Keratinocyte (primary cell): ENCODE measurements at places on chromosomes 3 and 15. TPM values are rescaled to one million over a fixed set of nuclear protein-coding genes. Genes with fewer than 3 reads are reported as not detected.

The POLQ gene
- polyA plus RNA-seq: 0.97 to 4.4 TPM (median 1.9 TPM) in 3 replicates

DNA sequence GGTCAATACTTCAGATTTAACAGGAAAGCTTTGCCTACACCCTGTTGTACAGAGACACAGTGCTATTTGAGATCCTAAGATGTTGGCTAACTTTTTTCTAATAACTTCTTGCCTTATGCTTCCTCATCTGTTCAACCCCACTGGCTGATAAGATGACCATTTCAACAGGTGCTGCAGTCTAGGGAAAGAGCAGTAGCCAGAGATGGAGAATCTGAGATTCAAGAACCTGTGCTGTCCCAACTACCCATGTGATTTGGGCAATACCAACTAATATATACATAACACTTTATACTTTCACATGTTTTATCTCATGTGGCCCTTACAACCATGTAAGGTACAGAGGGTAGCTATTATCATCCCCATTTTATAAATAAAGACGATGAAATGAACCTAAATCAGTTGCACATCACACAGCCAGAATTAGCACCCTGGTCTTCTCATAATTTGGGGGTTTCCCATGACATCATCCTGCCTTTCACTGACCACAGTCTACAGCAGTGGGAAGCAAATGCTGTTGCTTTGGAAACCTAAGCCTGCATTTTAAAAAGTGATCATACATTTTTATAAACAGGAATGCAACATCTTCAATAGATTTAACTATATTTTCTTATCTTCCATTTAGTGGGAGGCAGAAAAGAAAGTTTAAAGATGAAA, 9.7 kb downstream of the TTC23 start:
- no peak for DNase-seq
- no peak overlapping the region for H3K27ac ChIP-seq
- no peaks in the 10 kb centered on the region for H3K4me1 ChIP-seq
- no peaks in the 10 kb centered on the region for H3K36me3 ChIP-seq
- H3K4me3 ChIP-seq: no peak overlapping the region
- no peaks in the 10 kb centered on the region for H3K27me3 ChIP-seq

GRCh38 chr15:42385206-42385979, 26.1 kb downstream of the CAPN3 start:
- peaks cover 11% of the 10 kb centered on the region for H3K36me3 ChIP-seq
- H3K27ac ChIP-seq: no peak overlapping the region
- no peak for DNase-seq
- no peaks in the 10 kb centered on the region for H3K27me3 ChIP-seq
- H3K4me1 ChIP-seq: no peaks in the 10 kb centered on the region

DNA sequence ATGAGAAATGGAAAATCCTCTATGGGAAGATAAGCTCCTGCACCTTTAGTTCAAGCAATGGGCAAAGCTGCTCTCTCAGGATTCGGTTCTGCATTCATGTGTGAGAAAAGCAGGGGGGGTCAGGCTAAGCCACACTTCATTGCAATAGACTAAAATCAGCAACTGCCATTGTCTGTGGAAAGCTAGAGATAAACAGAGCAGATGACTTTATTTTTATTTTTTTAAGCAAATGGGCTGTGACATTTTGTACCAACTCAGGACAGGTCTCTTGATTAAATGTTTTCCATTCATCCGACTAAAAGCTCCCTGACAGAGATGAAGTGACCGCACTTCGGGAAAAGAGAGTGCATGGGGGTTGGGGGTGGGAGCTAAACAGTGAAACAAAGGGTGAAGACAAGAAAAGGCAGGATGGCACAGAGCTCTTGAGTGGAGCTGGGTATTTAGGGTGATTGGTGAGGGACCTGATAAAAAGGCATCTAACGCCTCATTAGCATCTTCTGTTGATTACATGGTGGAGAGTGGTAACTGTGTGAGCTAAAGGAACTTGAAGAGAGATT, 987.4 kb downstream of the TUSC7 start:
- H3K27me3 ChIP-seq: no peaks in the 10 kb centered on the region
- no peaks in the 10 kb centered on the region for H3K36me3 ChIP-seq
- no peak for DNase-seq
- no peak overlapping the region for H3K4me3 ChIP-seq

DNA sequence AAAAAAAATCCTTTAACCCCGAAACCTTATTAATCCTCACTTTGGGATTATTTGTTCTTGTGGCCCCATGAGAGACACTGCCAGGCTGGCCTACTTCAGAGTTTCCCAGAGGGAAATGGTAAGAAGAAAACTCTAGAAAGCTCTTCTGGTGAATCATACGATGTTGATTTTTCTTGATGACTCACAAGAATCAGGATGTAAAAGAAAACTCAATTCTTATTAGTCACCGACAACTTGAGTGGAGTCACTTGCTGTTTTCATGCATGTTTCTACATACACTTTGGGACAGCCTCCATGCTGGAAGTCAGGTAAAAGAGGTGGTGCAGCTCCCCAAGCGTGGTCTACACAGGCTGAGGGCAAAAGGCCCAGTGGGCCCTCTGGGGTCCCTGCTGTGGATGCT, 42.8 kb downstream of the MYO5C start:
- peak overlapping the region; percentile 32 for H3K27ac ChIP-seq
- no peak overlapping the region for H3K4me3 ChIP-seq
- no peaks in the 10 kb centered on the region for H3K27me3 ChIP-seq
- H3K4me1 ChIP-seq: peaks cover 20% of the 10 kb centered on the region
- H3K36me3 ChIP-seq: no peaks in the 10 kb centered on the region

The KBTBD8 gene
- polyA plus RNA-seq: 4.2 to 7.5 TPM (median 5.2 TPM) in 3 replicates
